ENCODE measurements at places on chromosomes 13 and 19.
A peak's percentile ranks its signal among the peaks of the same experiment; 100 is the strongest.

DNA sequence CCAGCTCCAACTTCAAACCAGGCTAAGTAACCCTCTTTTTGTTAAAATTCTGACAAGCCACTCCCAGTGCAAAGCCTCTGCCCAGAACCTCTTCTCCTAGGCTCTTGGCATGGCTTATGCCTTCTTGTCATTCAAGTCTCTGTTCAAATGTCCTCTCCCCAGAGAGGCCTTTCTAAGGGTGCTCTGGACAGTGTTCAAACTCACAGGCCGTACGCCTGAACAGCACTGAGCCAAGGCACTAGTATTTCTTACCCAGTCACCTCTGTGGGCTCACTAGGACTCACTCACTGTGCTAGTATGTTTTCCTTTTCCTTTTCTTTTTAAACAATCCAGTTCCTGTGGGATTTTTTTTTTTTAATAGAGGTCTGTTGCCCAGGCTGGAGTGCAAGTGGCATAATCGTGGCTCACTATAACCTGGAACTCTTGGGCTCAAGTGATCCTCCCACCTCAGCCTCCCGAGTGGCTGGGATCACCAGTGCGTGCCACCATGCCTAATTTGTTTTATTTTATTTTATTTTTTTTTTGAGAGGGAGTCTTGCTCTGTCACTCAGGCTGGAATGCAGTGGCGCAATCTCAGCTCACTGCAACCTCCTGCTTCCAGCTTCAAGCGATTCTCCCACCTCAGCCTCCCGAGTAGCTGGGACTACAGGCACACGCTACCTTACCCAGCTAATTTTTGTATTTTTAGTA lies 2.3 kb upstream of the ASF1B start:
- DNase-seq: peak; percentile 53

GRCh38 chr19:49591731-49592485 lies 926 bp downstream of the PRR12 start:
- peak; percentile 37 for DNase-seq

GRCh38 chr19:13952931-13953531 lies 722 bp downstream of the DCAF15 start:
- peak; percentile 45 for DNase-seq

GRCh38 chr13:97257800-97258799 lies 36.0 kb downstream of the MBNL2 start:
- DNase-seq: peak; percentile 96

- DNase-seq: no peak
These were observed 53.6 kb downstream of the XPO4 start for GRCh38 chr13:20848944-20849343.

DNA sequence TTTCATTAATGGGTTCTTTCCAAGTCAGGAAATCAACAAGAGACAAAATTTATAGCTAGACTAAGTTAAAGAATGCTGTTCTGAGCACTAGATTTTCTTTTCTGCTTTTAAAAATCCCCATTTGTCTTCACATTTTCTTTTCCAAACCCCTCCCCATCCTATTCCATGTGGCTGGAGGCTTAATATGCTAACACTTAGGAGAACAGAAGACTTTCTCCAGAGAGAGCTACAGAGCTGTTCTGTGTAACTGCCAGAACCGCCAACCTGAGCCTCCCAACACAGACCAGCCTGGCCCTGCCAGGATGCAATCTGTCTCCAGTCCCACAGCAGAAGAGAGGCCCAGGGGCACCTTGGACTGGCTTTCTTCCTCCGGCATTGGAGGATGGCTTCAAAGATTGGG lies 264.1 kb downstream of the NDFIP2 start:
- no peak for DNase-seq

DNA sequence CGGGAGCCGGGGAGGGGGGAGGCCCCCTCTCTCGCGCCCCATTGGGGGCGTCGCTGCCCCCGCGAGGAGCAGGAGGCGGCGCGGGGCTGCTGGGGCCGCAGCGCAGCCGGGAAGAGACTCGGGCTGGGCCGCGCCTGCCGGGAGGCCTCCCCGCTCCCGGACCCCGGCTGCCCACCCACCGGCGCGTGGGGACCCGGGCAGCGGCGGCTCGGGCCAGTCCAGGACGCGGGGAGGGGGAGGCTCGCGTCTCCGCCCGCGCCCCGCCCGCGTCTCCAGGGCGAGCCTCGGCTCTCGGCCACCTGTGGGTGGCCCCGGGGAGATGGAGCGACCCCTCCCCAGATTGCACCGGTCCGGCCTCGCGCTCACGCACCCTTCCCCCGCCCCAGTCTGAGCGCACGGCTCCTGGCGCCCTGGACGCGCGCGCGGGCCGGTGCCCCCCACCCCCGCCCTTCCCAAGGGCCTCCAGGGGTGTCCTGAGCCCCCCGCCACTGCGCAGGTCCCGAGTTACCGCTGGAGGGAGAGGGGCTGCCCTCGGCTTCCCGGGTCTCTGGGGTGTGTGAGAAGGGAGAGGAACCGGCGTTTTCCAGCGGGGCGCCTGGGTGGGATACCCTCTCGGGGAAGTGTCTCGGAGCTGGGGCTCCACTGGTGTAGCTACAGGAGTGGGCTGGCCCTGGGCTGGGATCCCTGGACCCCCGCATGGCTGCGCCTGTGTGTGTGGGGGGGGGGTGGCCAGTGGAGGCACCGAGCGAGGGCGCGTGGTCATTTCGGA lies 645 bp downstream of the PALM start:
- DNase-seq: no peak

DNA sequence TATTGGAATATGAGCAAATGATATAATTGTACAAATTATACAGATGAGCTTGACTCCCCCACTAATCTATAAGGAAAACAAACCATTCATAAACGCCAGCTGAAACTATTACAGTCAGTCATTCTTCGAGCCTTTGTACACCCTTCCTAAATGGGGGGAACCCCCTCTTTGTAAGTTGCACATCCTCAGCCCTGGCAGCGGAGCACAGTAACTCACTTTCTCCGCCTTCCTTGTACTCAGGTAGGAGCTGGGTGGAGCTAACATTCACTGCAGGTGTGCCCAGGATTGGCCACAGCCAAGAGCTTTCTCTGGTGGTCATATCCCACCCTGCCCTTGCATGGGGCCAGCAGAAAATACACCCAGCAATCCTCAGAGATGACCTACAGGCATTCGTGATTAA lies 28.6 kb downstream of the PIN1 start:
- DNase-seq: no peak

GRCh38 chr19:39104186-39104596 lies 20.0 kb downstream of the ACP7 start:
- no peak for DNase-seq

- DNase-seq: no peak
These were observed 1.8 kb downstream of the INSR start for GRCh38 chr19:7292352-7292949.

DNA sequence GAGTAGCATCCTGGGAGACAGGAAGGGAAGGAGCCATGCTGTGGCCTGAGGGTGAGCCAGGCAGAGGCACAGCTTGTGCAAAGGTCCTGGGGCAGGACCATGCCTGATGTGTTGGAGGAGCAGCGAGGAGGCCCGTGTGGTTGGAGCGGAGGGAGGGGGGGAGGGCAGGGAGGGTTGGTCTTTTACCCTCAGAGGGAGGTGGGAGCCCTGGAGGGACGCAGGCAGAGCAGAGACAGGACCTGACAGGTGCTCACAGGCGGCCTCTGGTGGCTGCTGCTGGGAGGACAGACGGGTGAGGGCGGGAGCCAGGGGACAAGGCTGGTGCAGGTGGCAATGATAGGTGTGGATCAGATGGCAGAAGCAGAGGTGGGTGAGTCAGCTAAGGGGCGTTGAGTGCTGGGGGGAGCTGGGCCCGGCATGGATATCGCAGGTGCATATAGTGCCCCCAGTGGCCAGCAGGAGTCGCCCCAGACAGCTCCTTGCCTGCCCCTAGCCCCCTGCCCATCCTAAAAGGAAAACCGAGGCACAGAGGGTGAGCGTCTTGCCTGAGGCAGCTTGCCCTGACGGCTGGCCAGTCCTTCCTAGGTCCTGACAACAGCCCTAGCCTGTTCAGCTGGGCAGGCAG lies 9.8 kb upstream of the GNA15 start:
- peak; percentile 58 for DNase-seq

DNA sequence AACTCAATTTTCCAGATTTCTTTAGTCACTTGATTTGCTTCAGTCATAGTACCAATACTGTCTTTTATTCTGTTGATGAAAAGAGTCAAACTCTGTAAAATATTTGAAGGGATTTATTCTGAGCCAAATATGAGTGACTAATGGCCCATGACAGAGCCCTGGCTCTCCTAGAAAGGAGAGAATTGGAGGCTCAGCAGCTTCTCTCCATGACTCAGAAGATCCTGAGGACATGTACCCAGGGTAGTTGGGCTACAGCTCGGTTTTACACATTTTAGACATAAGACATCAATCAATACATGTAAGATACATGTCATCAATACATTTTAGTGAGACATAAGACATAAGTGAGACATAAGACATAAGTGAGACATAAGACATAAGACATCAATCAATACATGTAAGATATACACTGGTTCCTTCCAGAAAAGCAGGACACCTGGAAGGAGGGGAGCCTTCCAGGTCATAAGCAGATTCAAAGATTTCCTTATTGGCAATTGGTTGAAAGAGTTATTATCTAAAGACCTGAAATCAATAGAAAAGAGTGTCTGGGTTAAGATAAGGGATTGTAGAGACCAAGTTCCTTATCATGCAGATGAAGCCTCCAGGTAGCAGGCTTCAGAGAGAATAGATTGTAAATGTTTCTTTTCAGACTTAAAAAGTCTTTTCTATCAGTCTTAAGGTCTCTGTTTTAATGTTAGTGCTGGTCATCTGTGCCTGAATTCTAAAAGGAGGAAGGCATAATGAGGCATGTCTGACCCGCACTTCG lies 179.8 kb upstream of the RFC3 start:
- peak; percentile 41 for DNase-seq

DNA sequence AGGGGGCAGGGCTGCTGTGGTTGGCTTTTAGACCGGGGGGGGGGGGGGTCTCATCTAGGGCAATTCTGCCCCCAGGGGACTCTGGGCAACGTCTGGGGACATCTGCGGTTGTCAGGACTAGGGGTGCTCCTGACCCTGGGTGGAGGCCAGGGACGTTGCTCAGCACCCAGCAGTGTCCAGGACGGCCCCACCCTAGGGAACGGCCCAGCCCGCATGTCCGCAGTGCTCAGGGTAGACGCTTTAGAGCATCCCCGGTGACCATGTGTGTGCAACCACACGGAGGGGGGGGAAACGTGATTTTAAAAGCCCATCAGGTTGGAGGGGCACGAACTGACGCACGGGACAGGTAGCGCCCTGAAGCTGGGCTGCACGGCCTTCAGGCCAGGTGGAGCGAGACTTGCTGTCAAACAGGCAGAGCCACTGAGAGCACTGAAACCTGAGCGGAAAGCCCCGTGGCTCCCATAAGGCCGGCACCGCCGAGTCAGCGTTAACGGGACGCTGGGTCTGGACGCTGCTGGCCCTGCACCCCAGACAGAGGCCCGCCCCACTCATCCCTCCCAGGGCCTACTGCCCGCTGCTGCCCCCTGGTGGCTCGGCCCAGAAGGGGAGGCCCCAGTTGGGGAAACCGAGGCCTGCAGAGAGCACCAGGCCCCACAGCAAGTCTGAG lies 8.3 kb downstream of the CACTIN start:
- DNase-seq: peak; percentile 61

Measured in choroid plexus epithelial cell (primary cell).